ENCODE measurements at places on chromosomes 1 and 21.
A peak's percentile ranks its signal among the peaks of the same experiment; 100 is the strongest.

DNA sequence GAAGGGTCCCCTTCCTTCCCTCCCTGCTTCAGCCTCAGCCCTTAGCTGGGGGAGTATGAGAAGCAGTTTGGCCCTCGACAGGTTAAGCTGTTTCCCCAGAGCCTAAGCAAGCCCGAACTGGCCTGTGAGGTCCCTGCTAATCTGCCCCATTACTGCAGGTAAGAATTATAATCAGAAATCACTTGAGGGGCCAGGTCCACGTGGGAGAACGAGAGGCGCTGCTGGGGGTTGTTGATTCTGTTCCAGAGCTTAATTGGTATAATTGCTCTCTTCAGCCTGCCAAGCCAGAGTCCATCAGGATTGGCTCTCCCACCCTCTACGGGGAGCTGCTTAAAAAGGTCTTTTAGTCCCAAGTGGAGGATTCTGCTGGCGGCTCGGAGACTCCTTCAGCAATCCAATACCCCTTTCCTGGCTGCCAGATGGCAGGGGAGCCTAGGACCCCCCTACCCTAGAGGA is 70.8 kb downstream of the UBE2T start:
- DNase-seq = no peak

GRCh38 chr1:234924450-234925355 is 203.9 kb downstream of the TOMM20 start:
- no peak for DNase-seq

GRCh38 chr1:179322557-179322956 is 29.0 kb downstream of the SOAT1 start:
- no peak for DNase-seq

DNA sequence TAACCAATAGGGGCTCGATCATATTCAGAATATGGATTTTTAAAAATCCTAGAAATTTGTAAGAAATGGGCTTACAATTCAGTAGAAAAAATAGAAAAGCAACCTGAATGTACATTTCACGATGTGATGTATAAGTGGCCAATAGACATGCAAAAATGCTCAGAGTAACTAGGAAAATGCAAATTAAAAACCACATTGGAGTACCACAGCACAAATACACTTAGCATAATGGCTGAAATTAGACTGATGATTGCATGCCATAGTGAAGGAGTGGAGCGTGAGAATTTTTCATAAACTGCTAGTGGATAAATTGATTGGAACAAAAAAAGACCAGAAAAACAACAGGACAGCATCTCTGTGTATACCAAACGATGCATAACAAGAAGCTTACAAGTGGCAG is 102.3 kb downstream of the DYRK1A start:
- no peak for DNase-seq

- no peak for DNase-seq
Observed at GRCh38 chr1:39139723-39140360, 64.7 kb upstream of the MACF1 start.

DNA sequence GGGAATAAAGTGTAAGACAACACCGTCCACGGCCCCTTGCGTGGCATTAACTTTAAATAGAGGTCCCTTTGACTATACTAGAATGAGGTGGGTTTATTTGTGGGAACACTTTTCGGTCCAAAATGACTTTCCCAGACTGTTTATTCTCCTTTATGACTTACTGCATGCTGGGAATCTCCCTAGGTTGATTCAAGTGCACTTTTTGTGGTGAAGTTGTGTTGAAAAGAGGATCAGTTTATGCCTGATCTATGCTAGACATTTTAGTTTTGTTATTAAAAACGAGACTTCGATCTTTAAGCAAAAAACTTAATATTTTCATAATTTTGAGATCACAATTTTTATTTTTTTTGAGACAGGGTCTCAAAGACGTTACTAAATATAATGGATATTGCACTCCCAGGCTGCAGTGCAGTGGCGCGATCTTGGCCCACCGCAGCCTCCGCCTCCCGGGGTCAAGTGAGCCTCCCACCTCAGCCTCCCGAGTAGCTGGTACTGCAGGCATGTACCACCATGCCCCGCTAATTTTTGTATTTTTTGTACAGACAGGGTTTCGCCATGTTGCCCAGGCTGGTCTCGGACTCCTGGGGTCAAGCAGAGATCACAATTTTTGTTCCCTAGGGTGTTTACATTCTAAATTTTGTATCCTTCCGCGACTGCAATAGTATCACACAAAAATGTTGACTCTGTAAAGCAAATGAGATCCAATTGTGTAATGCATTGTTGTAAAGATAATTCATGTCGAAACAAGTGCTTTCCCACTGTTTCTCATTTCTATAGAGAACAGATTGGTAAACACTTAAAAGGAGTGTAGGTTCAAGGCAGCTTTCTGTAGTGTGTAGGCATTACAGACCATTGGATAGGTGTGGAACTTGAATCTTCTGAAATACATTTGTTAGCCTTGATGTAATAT is 1.6 kb downstream of the CDC42 start:
- DNase-seq = no peak

DNA sequence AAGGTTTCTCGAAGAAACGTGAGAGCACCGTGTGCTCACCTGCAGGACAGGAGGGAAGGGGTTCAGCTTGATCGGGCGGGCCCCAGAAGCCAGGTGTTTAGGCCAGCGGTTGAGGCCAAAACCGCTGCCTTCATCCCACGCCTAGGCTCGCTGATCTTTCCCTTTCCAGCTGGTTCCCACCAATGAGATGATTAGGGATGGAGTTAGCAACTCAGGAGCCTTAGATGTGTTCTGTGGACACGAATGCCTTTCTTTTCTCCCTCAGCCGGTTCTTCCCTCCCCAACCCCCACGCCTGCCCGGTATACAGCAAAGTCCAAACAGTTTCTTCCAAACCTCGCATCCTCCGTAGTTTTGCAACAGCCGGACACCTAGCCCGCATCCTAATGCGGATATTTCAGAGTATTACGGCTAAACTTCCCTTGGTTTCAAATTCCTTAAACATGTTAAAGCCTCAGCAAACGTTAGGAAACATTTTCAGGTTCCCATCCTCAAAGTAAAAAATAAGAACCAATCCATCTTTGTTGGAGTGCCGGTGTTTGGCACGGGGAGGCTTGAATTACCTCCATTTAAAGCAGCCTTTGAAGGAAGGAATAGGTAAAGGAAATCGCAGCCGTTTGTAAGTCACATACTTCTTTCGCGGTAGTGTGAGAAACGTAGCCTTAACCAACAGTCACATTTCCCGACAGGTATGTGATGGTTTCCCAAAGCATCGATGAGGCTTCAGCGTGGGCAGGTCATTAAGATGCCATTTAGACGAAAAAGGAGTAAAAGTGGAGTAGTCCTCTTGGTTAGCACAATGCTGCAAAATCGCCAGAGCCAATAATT is 1.1 kb downstream of the LRRC8C start:
- DNase-seq = no peak

DNA sequence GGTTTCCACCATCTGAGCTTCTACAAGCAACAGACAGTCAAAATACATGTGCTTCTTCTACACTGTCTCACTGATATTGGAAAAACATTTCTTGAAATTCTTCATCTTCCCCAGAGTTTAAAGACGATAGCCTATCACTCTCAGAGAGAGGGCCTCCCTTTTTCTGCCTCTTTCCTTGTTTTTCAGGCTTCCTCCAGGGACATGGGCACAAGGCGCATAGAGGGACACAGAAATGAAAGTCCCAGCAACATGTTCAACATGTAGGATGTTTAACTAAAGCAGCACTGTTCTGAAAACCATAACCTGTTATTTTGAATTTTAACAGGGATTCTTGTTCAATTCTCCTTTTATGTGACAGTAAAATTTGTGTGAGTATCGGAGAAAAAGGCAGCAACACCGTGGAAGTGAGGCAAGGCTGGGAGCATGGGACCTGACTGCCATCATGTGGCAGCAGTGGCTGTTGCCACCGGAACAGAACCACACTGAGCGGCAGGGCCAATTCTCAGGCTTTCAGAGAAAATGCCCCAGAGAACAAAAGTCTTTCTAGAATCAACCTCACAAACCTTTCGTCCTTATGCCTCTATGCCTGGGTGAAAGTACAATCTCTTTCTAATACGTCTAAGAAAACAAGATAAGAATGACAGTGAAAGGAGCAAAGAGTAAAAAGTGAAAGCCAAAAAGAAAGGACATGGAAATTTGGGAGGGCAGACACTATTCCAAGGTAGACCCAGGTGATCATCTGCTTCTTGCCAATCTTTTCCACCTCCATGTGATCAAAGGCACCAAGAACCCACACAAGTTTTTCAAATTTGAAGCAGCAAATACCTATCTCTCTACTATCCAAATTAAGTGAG is 54.5 kb downstream of the PCNX2 start:
- no peak for DNase-seq

DNA sequence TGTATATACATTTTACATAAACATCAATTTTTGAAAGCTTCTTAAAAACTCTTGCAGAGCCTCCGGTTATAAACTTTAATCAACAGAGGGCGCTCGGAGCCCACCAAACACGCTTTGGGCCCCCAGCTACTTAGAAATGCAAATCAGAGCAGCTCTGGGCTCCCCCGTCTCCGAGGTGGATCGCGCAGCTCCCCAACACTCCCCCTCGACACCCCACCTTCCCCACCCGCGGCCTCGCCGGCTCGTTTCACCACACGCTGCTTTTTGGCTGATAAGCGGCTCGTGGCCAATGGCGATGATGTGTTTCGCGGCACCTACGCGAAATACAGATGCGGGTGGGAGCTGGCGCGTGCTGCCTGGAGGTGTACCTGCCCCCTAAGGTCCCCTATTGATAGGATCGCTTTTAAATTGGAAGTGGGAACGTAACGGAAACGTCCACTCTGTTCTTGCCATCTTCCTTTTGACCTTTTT is 1.7 kb upstream of the KIF26B start:
- DNase-seq = peak; percentile 25

DNA sequence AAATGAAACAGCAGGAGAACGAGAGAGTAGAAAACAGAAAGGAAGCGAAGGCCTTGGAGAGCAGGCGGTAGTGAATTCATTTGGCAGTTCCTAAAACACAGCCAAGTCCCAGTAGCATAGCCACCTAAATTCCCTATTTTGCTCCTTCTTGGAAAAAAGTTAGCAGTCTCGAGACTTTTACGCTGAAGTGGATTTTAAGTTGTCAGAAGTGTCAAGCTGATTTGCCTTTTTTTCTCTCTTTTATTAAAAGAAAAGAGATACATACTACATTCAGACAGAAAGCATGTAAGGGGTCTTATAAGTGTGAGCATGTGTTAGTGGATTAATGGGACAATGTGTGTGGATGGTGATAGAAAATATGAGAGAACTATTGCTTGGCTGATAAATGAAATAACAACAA is 19.2 kb downstream of the NFIA start:
- no peak for DNase-seq

DNA sequence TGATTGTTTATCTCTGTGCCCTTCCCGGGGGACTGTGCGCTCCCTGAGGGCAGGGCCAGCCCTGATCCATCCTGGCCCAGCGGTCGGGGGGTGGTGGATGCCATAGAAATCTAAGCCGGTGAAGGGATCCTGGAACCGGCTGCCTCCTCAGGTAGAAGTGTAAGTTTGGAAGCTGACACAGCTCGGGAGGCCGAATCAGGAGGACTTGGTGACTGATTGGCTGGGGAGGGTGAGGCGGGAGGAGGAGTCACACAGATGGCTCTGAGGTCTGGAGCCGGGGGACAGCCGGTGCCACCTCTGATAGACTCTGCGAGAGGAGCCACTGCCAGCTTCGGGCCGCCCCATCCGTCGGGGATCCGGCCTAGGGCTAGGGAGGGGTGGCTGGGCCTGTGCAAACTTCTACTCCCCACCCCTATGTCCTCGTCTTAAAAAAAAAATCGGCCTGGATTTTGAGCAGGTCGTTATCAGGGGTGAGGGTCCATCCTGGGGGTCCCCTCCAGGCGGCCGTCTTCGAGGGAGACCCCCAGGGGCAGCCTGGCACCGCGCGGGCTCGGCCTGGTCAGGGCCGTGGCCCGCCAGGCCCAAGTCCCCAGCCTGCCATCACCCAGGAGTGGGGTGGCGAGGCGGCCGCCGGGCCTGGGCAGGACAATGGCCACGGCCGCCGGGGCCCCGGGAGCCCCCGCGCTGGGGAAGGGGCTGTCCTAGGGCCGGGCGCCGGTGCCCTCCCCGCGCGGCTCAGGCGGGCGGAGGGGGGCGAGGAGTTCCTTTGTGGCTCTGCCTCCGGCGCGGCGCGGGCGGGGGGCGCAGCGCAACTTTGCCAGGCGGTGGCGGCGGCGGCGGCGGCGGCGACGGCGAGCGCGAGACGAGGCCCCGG is 708 bp upstream of the ZNF362 start:
- peak; percentile 22 for DNase-seq

- DNase-seq = no peak
Observed at GRCh38 chr1:201212461-201213055, 21.9 kb downstream of the IGFN1 start.

DNA sequence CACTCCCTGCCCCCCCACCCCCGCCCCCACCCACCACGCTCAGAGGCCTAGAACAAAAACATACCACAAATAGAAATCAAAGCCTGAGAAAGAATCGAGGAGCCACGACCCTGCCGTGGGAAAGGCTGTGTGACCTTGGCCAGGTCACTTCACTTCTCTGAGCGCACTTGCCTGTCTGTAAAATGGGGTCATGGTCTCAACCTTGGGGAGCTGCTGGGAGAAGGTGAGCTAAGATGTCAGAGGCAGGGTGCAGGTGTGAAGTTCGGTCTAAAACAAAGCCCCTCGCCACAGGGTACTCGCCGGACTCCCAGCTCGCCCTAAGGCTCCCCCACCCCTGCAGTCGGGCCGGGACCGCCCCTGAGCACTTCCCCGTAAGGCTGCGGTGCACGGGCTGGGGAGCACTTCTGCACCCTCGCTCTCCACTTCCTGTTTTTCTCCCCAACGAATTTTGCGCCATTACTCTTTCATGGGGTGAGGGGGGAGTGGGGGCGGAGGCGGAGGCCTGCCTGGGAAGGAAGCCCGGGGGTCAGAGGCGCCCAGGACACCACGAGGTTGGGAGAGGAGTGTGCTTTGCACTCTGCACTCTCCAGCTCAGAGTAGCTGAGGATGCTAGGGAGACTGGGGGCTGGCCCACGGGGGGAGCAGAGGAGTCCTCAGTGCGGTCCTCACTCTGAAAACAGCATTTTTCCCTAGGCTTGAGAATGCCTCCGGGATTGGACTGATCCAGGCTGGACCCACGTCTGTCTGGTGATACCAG is 21.9 kb upstream of the PIK3CD start:
- peak; percentile 55 for DNase-seq
